T-helper 1 cell (primary cell): ENCODE measurements at places on chromosomes 7 and 10.

DNA sequence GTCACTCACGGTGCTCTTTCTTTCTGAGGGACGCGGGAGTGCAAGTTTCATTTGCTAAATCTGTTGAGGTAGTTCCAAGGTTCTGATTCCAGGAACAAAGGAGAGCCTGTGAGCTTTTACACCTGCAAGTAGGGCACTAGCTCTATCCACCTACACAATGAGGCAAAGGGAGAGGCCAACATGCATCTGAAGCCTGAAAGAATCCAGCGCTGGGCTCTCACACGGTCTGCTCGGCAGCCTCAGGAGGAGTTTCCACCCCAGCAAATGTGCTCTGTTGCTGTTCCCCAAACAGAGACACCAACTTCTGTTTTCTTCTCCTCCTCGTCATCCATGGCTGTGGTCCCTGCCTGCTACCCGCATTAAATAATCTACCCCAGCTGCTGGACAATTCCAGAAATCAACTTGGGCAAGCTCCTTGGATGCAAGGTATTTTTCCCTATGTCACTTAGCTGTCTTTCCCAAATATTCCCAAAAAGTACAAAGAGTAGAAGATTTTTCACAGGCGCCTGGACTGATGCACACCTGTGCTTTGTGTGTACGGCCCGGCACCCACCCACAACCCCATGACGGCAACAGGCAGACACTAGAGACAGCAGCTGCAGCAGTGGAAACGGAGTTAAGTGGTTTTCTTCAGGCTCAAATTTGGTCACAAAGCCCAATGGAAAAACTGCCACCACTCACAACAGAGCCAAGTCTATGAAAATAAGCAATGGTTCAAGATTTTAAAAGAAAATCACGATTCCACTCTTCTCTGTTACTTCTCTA, 176.8 kb downstream of the ZMYND11 start:
- no peak for DNase-seq

- no peak for DNase-seq
These were observed 239.4 kb downstream of the C7orf25 start for GRCh38 chr7:42672339-42672999.

DNA sequence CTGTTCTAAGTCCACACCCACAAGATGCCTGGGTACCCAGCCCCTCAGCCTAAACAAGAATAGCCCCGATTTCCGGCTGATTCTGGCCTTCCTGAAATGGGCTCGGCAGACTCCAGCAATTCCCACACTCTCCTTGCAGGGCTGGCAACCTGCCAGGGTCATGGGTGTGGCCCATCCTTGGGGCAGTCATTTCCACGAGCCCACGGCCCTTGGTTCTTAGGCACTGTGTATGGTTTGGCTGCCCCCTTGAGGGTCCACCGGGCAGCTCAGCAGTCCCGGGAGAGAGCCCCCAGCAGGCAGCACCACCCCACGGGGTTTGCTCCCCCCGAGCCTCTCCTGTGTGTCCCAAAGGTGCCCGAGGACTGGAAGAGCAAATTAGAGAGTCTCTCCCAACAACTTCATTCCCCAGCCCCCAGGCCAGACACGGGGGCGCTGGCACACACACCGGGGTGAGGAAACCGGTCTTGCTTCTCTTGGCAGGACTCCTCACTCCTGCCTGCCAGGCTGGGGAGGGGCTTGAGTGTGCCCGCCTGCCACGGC, 142.2 kb downstream of the EMX2 start:
- DNase-seq, result no peak

DNA sequence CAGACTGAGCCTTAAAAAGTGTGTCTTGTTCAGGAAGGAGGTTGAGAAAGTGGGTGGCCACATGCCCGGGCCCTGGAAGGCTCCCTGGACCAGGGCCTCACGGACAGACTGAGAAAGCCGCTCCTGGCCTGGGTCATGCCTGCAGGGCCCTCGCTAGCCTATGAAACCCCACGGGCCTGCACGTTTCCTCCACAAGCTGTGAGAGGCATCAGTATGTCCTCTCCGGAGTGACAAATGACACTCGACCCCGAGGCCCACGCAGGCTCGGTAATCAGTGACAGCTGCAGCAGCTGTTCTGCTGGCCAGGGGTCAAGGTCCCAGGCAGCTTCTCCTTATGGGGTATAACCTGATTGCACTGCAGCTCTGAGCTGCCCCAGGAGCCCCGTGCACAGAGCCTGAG, 47.6 kb downstream of the ASB13 start:
- no peak for DNase-seq

DNA sequence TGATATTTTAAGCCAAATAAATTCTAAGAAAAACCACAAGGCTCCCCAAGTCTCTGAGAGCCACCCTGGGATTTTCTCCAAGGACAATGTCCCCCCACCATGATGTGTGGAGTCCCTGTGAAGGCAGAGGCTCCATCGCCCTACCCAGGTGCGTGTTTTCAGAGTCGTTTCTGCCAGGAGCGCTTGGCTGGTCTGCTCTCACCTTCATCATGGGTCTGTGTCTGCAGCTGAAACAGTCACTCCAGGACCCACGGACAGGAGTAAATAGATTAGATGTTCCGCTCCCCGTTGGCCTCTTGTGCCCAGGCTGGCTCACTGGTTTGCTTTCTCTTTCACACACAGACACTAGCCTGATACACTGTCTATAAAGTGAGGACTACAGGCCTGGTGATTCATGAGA, 217.5 kb downstream of the SFMBT2 start:
- no peak for DNase-seq

GRCh38 chr10:118028619-118029018, 18.1 kb downstream of the RAB11FIP2 start:
- no peak for DNase-seq

- no peak for DNase-seq
These were observed 717.8 kb downstream of the LRMDA start for GRCh38 chr10:76149182-76149581.

DNA sequence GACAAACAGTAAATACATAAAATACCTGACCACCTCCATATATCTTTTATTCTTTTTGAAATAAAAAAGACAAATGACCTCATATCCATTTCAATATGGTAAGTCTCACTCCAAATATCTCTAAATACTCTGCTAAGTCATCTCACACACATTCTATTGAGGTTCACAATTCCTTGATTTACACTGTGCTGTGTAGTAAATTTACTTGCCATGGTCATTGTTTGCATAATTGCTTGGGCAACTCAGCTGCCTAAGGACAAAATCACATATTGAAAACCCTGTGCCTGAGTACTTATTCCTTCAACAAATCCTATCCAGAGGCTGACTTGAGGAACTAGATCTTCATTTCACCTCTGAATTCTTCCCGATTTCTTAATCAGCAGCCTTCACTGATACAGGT, 176.4 kb downstream of the THSD7A start:
- no peak for DNase-seq
